Cerebellar nuclear complex (tissue), 1 donor: ENCODE measurements at places on chromosomes 7 and 10.

DNA sequence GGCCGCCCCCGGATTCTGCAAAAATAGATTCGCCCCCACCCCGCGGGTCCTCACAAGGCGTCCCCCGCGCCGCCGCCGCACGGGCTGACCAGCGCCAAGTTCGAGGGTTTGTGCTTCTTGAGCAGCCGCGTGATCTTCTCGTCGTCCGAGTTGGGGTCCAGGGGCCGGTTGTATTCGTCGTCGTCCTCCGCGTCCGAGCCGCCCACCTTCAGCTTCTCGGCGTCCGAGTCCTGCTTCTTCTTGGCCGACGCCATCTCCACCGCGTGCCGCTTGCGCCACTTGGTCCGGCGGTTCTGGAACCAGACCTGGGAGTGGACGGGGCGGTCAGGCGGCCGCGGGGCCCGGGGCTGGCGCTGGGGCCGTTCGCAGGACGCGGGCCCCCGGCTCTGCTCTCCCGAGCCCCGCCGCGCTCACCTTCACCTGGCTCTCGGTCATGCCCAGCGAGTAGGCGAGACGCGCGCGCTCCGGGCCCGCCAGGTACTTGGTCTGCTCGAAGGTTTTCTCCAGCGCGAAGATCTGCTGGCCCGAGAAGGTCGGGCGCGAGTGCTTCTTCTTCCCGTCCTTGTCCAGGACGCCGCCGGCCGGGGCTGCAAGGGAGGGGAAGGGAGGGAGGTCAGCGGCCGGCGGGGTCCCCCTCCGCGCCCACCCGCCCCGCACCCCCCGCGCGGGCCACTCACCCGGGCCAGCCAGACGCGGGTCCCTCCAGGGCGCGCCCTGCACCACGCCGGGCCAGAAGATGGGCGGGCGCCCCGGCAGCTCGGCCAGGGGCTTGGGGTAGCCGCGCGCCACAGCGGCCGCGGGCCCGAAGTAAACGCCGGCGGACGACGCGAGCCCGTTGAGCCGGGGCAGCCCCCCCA lies 853 bp downstream of the NKX6-2 start:
- DNase-seq = no peak

GRCh38 chr7:18177129-18177814 lies 149.6 kb upstream of the PRPS1L1 start:
- no peak for DNase-seq

- DNase-seq = no peak
Measured at GRCh38 chr10:130368761-130369560, 232.8 kb downstream of the GLRX3 start.

DNA sequence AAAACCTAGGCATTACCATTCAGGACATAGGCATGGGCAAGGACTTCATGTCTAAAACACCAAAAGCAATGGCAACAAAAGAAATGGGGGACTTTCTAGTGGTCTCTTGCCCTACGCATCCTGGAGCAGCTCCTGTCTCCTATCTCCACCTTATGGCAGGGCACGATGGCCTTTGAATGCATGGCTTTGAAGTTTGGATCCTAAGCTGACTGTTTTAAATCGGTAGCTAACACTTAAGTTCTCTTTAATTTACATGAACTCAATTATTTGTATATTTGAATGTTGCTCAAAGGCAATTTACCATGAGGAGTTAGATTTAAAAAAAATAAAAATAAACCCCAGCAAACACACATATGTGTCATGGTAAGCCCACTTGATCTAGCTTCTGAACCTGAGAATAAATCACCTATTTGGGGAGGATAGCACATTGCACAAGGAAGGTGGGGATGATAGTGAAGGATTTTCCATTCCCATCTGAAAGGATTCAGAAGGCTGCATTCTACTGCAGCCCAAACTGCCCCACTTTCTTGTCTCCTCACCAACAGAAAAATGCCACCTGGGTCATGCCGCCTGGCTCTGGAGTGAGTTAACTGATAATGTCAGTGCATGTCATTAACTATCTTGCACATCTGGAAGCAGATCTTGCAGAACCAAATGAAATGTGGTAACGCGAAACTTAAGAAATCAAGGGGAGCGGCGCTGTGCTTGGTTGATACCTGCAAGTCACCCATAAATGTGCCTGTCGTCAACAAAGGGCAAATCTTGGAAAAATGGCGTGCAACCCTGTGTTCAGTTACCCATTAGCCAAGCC lies 12.4 kb downstream of the KLF6 start:
- no peak for DNase-seq

DNA sequence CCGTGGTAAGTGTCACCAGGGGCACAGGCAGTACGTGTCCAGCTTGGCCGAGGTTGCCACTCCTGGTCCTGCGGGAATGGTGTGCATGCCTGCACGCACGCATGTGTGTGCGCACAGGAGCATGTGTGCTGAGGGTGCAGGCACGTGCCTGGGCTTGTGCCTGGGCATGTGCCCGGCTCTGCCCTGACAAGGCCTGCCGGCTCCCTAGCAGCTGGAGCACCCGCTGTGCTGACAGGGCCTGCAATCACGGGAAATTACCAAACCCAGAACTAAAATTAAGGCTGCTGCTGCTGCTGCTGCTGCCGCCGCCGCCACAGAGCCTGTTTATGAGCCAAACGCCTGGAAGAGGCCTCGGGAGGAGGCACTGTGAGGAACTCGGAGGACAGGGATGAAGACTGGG lies 28.7 kb downstream of the GHRHR start:
- no peak for DNase-seq

GRCh38 chr7:1359681-1360485 lies 99.4 kb downstream of the MICALL2 start:
- DNase-seq = no peak
